ENCODE measurements at places on chromosomes 2 and 18.

DNA sequence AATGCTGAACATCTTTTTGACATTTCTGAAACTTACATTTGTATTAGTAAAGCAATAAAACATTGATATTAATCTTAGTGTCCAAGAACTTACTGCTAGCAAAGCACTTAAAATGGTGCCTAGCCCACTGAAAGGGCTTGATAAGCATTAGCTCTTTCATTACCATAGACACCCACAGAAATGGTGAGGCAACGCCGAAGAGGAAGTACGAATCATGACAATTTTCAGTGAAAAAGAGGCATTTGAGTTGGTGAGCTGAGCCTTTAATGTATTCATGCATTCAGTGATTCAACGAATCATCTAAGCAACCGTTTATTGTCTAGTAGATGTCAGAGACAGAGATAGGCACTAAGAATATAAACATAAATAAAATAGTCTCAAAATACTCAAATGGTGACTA lies 101.1 kb downstream of the PIGN start:
- DNase-seq: no peak

DNA sequence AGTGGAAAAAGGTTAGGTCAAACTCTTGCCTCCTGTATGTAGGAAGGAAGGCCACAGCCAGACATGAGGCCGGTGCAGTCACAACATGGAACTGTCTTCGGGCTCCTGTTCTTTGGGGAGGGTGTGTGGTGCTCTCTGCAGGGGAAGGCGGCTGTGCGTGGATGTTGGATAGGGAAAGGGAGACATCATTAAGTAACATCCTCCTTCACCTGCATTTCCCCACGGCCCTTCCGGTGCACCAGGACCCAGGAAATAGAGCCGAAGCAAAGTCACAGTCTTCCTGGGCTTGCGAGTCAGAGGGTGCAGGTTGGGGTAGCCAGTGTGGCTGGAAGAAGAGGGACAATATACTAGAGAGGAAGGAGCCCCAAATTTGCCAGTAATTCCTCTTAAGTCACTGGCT lies 78.9 kb upstream of the SMAD7 start:
- DNase-seq: no peak

DNA sequence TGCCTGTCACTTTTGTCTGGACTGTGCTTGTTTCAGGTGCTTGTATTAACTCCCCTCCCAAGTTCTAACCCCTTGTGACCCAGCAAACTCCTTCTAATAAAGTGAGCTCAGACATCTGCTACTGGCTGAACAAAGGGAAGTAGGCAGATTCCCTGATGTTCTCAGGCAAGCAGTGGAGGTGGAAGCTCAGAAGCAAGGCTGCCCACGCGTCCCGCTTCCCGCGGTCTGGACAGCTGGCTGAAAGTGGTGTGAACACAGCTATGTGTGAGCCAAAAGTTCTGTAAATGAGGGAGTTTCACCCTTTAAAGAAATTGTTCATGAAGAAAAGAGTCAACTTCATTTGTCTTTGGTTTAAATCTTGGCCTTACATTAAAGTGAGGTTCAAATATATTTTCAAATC lies 40.0 kb downstream of the NAPG start:
- no peak for DNase-seq

DNA sequence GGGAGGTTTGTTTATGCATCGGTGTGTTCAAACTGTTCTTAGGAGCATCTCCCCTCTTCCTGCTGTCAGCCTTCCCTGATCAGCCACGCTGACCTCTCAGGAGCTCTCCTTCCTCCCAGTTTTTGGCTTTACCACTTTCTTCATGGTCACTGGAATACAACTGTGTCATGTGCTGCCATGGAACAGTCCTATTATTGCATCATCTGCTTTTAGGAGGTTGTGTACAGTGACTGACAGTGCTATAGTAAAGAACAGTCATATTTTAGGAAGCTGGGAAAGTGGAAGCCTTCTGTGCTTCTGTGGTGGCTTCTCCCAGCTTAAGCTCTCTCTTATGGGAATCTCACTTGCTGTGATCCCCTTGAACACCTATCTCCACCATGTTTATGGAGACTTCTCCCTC lies 165.5 kb downstream of the TPGS2 start:
- no peak for DNase-seq

GRCh38 chr18:70416496-70416895 lies 127.7 kb downstream of the SOCS6 start:
- no peak for DNase-seq

- peak; percentile 7 for DNase-seq
These were observed 128.6 kb upstream of the NYAP2 start for GRCh38 chr2:225270861-225271260.

- DNase-seq: peak; percentile 40
These were observed at the start of gene CNTNAP5 for GRCh38 chr2:124025171-124025580. TSS of gene CNTNAP5 (plus strand) at chr2:124025287. CDS start at chr2:124025651, 364 bp downstream.

- DNase-seq: no peak
These were observed 11.3 kb upstream of the AGXT start for GRCh38 chr2:240857039-240858008.

GRCh38 chr18:75341267-75341666 lies 86.2 kb downstream of the SMIM21 start:
- no peak for DNase-seq

GRCh38 chr2:8475349-8476031 lies 206.4 kb upstream of the ID2 start:
- peak; percentile 66 for DNase-seq

DNA sequence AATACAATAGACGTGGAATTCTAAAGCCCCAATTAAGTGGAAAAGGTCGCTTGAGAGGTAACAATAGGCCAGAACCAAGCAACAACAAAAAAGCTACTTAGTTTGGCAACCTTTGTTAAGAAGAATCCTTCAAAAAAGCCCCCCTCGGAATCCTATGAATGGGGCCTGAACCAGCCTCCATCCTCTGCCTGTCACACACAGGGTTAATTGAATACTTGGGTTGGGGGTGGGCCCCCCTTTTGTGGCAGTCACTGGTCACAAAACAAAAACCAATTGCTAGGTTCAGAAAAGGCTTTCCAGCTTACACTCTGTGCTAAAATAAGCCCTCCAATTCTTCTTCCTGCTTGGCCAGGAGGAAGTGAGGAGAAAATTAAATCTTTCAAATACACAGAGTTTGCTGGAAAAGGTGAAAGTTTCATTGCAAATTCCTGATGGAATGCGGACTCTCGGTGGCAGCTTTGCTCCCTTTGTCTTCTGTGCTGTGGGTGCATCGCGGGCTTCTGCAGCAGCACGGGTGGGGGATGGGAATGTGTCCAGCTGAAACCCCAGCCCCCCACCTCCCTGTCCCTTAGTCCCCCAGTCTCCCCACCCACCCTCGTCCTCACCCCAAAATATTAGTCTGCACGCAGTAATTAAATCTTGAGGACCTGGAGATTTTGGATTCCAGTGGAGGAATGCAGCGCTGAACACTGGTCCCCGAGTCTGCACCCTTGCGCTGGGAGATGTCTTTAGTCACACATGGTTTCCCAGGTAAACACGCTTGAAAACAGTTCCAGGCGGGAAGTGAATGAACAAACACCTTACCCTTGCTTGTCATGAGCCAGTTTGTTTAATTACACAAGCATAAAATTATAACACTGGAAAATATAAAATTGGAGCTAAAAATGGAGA lies 254.3 kb downstream of the SOX11 start:
- DNase-seq: no peak

- no peak for DNase-seq
These were observed 127.6 kb upstream of the SPOPL start for GRCh38 chr2:138373993-138374408.

DNA sequence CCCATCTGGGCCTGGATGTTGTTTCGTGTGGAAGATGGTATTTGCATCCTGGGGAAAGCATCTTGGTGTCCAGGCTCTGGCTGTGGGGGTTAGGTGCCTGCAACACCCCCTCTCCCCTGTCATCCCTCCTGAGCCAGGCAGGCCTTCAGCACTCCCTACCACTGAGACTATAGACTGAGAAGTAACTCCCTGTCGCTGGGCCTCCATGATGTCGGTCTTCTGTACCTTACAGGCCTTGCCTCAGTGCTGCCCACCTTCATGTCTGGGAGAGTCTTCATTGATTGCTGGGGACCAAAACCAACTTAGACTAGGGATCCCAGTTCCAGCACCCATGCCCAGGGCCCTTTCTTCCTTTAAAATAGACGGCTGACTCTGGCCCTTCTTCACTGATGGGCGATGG lies 33.1 kb upstream of the DNMT3A start:
- DNase-seq: no peak

DNA sequence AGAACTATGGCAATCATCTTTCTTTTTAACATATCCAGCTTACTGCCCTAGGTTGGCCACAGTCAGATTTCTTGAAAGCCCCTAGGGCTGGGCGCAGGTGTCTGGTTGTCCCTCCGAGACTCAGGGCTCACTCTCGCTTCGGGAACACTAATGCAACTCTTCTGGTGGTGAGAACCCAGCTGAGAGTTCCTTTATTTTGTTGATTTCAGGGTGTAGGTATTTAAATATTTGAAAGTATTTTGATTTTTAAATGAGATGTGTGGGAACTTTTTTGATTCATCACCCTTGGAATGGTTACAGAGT lies 40.7 kb downstream of the INPP4A start:
- DNase-seq: no peak

GRCh38 chr2:144403933-144404332 lies 116.0 kb downstream of the ZEB2 start:
- no peak for DNase-seq

DNA sequence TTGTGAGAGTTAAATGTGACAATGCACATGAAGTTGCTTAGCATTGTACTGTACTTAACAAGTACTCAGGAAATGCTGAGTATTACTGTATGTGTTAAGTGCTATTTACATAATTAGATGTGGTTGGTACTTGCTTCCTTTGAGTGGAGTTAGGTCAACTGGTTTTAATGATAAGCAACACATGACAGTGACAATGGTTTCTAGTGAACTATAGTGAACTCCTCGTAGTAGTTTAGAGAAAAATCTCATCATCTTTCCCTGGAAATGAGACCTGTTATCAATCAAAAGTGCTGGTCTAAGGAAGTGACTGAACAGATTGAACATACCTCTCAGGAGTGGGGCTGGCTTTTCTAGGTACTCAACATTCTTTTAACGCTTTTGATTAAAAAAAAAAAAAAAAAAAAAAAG lies 29.2 kb upstream of the ZDBF2 start:
- DNase-seq: no peak

DNA sequence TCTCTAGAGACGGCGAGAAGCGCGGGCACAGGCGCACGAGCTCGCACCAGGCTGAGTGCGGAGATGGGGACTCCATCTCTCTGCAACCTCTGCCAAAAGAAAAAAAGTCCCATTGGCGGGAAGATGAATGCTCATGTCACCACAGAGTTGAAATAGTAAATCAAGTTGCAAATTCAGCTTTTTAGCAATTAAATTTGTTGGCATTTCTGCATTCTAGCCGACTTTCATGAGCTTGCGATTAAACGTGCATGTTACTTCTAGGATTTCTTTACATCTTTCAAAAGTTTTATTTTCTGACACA lies 588 bp downstream of the CHAC2 start:
- DNase-seq: no peak

DNA sequence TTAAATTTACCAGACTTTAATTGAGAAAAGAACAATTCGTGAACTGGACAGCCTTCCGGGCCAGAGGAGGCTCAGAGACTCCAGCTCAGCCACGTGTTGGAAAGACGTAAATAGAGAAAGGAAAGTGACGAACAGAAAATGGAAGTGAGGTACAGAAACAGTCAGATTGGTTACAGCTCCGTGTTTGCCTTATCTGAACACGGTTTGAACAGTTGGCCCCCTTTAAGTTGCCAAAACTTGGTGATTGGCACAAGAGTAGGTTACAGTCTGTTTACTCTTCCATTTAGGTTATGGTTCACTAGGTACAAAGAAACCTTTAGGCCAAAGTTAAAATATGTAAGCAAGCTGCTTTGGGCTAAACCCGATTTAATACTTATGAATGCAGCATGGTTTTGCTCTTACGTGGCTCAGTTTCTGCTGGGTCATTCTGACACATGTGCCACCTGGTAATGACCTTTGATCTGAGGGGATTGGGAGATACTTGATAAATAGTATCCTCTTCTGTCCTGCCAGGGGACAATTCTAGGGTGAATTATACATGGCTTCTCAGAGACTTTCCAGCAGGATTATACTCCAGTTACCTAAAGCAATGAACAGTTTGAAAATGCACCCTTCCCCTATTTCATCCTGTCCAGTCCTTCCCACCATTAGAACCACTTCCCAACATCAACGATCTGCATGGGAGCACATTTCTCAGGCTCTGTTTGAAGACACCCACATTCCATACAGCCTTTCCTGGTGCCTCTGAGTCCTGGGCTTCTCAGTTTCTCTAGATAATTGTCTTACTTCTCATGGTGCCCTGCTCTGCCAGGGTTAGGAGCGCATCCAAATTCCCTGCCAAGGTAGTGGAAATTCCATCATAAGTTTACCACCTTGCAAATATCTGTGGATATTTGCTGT lies 65.1 kb upstream of the TGIF1 start:
- no peak for DNase-seq

GRCh38 chr2:128733450-128733849 lies 414.8 kb upstream of the HS6ST1 start:
- DNase-seq: no peak

DNA sequence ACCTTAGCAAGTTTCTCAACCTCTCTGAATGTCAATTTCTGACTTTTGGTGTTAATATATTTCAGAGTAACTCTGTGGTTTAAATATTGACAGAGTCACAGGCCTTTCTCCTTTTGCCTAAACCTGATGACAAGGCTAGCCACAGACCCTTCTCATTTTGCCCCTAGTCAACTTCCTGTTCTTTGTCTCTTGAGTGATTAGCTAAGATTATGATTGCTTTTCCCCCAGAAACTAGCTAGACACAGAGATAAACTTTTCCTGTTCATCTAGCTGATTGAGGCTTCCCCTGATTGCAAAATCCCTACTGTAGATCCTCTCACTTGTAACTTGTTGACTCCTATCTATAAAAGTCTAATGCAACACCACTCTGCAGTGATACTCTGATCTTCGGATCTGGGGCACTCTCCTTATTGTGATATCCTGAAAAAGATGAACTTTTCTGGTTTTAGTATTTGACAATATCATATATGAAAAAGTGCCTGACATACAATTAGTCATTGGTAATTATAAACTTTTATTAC lies 241.4 kb downstream of the ZNF385B start:
- DNase-seq: no peak

- no peak for DNase-seq
These were observed 104.8 kb upstream of the VRK2 start for GRCh38 chr2:57941816-57942215.

- DNase-seq: no peak
These were observed 60.1 kb upstream of the SKOR2 start for GRCh38 chr18:47311585-47311984.

DNA sequence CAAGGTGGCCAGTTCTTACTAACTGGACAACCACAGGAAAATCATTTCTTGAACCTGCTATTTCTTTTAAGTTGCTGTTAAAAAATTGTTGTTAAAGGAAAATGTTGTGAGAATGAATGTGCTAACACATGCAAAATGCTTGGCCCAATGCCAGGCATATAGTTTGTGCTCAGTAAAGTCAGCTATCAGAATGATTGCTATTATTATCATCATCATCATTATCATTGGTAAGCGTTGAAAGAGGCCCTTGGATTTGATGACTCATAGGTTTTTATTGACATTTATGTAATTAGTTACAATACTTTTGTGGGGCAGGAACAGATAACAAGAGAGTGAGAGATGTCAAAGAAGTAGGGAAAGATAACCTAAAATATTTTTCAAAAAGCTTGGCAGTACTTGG lies 394.2 kb upstream of the ZEB2 start:
- no peak for DNase-seq

- DNase-seq: no peak
These were observed 7.4 kb upstream of the ACYP2 start for GRCh38 chr2:54107903-54108615.

GRCh38 chr2:63345285-63345633 lies 243.0 kb downstream of the WDPCP start:
- DNase-seq: no peak

- DNase-seq: no peak
These were observed 304.8 kb downstream of the PDE11A start for GRCh38 chr2:177767768-177768167.

GRCh38 chr18:40382197-40382596 lies 1572.8 kb upstream of the PIK3C3 start:
- DNase-seq: no peak
